ENCODE measurements at places on chromosomes 13 and 19.

GRCh38 chr13:27592865-27593264 is 27.5 kb downstream of the LNX2 start:
- DNase-seq, result no peak

DNA sequence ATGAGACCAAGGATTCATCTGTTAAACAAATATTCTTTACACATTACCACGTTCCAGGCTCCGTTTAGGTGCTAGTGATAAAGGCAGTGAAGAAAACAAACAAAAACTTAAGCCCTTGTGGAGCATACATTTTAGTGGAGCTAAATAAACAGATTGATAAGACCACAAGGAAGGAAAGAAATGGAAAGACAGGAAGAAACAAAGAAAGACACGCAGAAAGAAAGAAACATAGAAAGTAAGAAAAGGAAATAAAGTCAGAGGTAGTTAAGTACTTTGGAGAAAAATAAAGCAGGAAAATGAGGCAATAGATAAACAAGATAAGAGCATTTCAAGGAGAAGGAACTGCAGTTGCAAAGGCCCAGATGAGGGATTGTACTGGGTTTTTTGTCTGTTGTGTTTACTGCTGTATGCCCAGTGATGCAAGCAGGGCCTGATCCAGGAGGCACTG is 998 bp downstream of the NFKBIB start:
- no peak for DNase-seq

- DNase-seq, result peak; percentile 67
Measured at GRCh38 chr13:80132741-80133601, 208.0 kb downstream of the SPRY2 start.

GRCh38 chr13:76798037-76798436 is 88.2 kb downstream of the KCTD12 start:
- no peak for DNase-seq

GRCh38 chr13:34346626-34347025 is 528.7 kb downstream of the RFC3 start:
- DNase-seq, result no peak
